ENCODE measurements at places on chromosomes 11 and 22.

GRCh38 chr11:79025622-79026021 is 415.2 kb downstream of the TENM4 start:
- no peak for DNase-seq

DNA sequence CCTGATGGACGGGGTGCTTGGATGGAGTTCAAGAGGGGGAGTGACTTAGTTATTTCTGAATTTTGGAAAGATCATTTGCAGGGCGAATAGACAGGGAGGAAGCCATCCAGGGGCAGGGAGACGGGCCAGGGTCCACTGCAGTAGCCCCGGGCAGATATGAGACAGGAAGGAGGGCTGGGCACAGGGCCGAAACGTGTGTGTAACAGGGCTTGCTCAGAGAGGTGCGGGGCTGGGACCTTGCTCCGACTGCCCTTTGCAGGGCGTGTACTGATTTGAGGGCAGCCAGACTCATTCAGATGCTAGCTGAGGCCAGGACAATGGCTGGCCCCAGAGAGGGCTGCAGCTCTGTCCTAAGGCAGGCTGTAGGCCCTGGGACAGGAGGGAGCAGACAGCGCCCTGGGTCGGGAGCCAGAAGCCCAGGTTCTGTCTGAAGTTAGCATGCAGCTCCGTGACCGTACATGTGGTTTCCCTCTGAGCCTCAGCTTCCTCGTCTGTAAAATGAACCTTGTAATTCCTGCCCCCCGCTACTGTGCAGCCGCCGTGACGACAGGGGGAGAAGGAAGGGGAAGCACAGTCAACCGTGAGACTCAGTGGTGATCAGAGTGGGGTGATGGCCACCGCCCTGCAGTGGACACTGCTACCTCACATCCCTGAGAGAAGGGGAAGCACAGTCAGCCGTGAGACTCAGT is 103.4 kb downstream of the PHF21B start:
- DNase-seq: no peak

DNA sequence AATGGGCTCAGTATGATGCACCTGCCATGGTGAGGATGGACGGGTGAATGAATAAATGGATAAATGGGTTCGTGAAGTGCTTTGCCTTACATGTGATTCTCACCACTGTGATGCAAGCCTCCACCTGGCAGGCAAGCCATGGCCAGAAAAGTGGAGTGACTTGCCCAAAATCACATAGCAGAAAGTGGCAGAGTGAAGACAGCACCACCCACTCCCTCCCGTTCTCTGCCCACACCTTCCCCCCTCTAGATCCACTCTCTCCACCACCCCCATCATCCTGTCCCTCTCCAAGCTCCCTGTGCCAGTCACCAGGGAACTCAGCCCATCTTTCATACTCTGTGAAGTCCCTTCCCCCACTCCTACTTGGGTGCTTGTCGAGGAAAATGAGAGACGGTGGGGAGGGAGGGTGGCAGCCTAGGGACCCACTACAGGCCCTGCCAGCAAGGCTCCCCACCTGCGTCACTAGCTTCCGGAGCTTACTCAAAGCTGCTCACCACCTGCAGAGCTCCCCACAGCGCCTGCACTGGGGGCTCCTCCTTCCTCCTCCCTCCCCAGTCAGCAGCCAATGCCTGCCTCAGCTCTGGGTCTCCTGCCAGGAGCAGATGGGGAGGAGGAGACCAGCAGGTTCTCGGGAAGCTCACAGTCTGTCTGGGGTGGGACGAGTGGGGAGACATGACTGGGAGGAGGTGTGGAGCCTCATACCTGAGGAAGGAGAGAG is 82.3 kb downstream of the PDE2A start:
- peak; percentile 68 for DNase-seq

- no peak for DNase-seq
Measured at GRCh38 chr22:28043266-28043665, 124.2 kb upstream of the PITPNB start.

DNA sequence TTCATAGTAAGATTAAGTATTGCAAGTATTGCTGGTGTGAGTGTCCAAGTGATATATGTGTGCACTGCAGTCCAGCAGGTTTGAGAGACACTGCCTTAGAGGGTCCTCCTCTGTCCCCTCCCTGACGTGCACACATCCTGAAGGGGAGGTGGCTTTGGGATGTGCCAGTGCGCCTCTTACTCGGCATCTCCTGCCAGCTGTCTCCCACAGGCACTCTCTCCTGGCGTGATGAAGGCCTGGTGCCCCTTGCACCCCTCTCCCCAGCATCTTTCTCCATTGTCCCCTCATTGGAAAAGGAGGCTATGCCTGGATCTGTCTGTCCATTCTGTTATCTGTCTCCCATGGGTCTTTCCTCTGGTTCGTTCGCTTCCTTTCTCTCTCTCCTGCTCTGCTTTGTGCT is 24.2 kb downstream of the GTPBP1 start:
- DNase-seq: no peak

DNA sequence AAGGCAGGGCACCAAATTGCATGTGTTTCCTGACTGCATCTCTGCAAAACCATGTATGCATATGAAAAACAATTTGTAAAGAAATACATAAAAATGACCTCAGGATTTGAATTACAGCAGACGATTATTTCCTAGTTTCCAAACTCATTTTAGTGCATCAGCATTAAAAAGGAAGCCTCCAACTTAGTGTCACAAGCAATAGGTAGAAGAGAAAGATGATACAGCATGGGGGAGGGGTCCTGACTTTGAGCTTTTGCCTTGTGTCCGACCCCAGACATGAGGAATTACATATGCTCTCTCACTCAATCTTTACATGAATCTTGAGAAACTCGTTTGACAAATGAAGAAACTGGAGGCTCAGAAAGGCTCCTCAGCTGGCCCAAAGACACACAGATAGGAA is 294.6 kb upstream of the NARS2 start:
- no peak for DNase-seq

DNA sequence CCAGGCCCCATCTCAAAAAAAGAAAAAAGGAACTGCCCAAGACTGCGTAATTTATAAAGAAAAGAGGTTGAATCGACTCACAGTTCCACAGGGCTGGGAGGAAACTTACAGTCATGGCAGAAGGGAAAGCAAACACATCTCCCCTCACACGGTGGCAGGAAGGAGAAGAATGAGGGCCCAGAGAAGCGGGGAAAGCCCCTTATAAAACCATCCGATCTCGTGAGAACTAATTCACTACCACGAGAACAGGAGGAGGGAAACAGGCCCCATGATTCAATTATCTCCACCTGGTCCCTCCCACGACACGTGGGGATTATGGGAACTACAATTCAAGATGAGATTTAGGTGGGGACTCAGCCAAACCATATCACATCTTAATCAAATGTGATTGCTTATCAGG is 82.2 kb downstream of the BUD13 start:
- no peak for DNase-seq

- DNase-seq: peak; percentile 79
Measured at GRCh38 chr11:66069715-66070603, at the start of gene PACS1. PACS1 (plus strand) TSS chr11:66070272; CDS start chr11:66070487, 215 bp downstream.

- DNase-seq: no peak
Measured at GRCh38 chr11:12386745-12387144, 9.4 kb downstream of the PARVA start.

- DNase-seq: no peak
Measured at GRCh38 chr22:23397008-23397612, 183.0 kb downstream of the IGLL1 start.

DNA sequence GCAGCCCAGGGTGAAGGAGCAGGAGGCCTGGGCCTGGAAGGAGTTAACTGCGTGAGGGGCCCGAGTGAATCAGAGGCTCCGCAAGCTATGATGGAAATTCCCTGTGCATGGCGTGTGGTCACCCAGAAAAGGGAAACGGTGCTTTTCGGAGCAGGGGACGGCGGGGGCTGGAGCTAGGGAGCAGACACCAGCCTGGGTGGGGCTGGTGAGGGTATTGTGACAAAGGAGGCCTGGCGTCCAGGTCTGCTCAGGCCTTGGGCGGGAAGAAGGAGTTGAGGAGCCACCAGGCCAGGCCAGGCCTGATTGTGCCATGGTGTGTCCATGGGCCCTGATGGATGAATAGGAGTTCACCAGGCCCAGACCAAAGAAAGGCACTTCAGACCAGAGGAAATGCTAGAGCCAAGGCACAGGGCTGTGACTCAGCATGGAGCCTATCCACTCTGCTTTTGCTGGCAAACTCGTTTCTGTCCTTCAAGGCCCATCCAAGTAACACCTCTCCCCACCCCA is 12.8 kb upstream of the SPI1 start:
- DNase-seq: no peak

Measured in activated CD8-positive, alpha-beta memory T cell treated with anti-CD3 and anti-CD28 coated beads, Interleukin-2, amount 50 U/mL, for 4 hours (primary cell).